Ovary (tissue), 10 donors: ENCODE measurements at places on chromosomes 7 and 10. TPM values are rescaled to one million over a fixed set of nuclear protein-coding genes. Genes with fewer than 3 reads are reported as not detected.

- DNase-seq: no peak
Observed at GRCh38 chr7:140358412-140359051, 39.8 kb downstream of the SLC37A3 start.

The PIK3AP1 gene
- 8.9 TPM for total RNA-seq

The TCTN3 gene
- total RNA-seq: 44.7 TPM

The CHN2 gene
- total RNA-seq: 32.6 TPM

DNA sequence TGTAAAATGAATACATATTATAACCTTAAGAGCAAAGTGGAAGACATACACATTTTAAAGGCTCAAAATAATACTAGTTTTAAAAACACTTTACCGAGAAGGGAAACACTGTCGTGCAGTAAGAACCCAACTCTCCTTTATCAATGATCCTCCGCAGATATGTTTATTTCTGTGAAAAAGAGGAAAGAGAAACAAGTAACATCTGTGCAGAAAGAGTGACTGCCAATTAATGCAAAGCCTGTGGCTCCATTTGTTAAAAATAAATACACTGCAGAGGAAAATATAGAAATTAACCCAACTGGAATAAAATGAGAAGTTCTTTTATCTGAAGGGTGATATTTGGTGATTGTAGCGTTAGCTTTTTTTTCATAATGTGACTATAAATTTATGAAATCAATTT is 62.7 kb downstream of the HGF start:
- DNase-seq: no peak
